Gastroesophageal sphincter (tissue), 4 donors: ENCODE measurements at places on chromosomes 7 and 10.

DNA sequence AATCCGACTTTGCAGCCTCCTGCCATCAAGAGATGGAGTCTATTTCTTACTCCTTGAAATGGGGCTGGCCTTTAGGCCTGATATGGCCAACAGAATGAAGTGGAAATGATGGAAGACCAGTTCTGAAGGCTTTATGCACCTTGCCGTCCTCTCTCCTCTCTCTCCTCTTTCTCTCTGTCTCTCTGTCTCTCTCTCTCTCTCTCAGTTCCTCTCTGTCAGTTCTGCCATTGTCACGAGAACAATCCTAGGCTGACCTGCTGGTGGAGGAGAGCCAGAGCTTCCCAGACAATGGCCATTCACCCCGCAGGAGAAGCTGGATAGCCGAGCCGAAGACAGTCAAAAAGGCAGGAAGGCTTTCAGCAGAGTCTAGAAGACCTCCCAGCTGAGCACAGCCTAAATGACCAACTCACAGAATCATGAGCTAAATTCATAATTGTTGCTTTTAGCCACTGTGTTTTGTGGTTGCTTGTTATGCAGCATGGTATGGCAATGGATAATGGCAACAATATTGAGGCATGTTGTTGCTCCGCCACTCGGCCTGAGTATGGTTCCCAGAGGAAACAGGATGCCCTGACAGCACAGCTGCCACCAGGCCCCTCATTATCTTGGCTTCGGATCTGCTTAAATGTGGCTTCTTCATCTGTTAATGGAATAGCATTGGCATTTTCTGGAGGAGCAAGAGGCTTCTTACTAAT is 35.5 kb downstream of the FRMPD2 start:
- ATAC-seq: no peak

GRCh38 chr7:19061331-19061730 is 56.1 kb downstream of the TWIST1 start:
- no peak for ATAC-seq

DNA sequence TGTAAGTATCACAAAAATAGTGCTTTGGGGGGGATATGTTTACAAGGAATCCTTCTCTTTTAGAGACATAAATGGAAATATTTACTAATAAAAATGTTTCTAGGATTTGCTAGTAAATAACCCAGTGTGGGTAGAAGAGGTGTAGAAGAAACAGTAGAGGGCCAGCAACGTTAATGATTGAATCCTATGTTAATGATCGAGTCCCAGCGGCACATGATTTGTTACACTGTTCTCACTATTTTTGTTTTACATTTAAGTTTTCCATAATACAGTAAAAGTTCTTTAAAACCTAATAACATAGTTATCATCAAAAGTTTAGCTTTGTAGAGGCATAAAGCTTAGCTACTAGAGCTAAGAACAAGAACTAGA is 66.0 kb downstream of the UBE2H start:
- no peak for ATAC-seq

GRCh38 chr7:17934612-17935240 is 5.6 kb downstream of the SNX13 start:
- no peak for ATAC-seq

- no peak for ATAC-seq
Measured at GRCh38 chr7:47685712-47686376, 103.9 kb upstream of the TNS3 start.

- ATAC-seq: no peak
Measured at GRCh38 chr7:80783186-80783677, 135.6 kb downstream of the SEMA3C start.

GRCh38 chr10:116905845-116906210 is 56.5 kb downstream of the ENO4 start:
- no peak for ATAC-seq

DNA sequence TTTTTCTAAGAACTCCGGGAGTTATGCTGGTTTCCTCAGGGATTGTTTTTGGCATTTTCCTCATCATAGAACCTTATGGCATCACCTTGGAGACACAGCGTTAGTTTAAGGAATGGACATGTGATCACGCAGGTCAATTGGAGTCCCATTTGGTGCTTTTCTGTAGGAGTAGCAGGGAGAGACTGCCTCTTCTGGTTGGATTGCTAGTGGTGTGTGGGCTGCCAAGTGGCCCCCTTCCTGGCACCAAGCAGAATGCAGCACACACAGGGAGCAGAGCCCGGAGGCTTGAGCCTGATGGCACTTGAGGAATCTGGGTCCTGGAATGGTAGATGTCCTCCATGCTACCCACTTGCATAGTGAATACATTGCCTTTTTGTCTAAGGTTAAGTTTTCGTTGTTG is 57.9 kb downstream of the SDK1 start:
- ATAC-seq: no peak

GRCh38 chr7:786472-787255 is 45.6 kb upstream of the SUN1 start:
- ATAC-seq: peak; percentile 78
